ENCODE measurements at places on chromosomes 11 and 22.

DNA sequence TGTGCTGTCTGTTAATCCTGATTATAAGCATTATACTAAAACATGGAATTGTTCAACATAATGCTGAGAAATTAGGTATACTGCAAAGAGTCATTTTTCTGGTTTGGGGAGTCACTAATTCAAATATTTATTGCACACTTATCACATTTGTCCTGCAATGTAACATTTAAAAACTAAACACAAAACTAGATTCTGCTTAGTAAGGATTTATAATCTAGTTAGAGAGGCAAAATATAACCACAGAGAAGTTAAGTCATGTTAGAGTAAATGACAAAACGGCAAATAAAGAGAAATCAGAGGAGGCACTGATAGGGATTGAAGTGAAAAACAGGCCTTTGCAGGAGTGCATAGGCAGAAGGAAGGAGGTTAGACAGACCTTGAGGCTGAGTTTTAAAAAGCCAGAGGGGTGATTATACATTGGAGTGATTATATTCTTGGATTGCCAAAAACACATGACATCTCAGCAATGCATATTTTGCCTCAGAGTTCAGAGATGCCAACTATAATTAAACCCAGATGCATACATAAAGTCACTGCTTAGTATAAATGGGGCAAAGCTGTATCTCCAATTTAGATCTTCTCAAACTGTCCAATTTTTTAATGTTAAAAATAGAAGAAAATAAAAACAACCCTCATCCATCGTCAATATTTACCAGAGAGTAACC is 49.7 kb downstream of the CCDC34 start:
- no peak for DNase-seq

GRCh38 chr11:12503039-12503484 is 125.7 kb downstream of the PARVA start:
- DNase-seq, result no peak

DNA sequence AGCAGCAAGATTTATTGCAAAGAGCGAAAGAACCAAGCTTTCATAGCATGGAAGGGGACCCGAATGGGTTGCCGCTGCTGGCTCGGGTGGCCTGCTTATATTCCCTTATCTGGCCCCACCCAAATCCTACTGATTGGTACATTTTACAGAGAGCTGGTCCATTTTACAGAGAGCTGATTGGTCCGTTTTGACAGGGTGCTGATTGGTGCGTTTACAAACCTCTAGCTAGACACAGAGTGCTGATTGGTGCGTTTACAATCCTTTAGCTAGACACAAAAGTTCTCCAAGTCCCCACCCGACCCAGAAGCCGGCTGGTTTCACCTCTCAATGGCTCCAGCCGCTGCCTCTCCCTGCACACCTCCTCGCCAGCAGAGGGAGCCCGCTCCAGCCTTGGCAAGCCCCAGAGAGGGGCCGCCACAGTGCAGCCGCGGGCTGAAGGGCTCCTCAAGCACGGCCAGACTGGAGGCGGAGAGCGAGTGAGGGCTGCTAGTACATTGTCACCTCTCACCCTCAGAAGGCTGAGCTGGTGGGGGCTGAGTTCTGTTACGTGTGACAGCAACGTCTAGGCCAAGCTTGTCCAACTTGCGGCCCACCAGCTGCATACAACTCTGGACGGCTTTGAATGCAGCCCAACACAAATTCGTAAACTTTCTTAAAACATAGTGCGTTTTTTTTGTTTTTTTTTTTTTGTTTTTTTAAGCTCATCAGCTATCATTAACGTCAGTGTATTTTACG is 8.7 kb downstream of the PTH start:
- DNase-seq, result no peak

DNA sequence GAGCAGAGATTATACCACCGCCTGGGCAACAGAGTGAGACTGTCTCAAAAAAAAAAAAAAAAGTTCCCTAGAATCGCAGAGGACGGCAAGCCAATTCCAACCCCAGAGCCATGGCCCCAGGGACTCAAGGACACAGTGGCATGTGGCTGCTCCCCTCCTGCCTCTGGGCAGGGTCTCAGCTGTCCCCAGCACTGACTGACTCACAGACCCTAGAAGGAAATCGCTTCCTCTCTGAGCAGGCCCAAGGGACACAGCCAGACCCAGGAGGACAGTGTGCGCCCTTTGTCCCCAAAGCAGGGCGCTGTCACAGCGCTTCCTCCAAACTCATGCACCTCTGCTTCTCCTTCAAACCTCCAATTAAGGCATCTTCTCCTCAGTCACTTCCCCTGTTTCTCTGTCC is 2.3 kb downstream of the PACSIN3 start:
- no peak for DNase-seq

GRCh38 chr11:83158357-83158786 is 1.4 kb downstream of the PCF11 start:
- no peak for DNase-seq

All from stimulated activated CD8-positive, alpha-beta memory T cell treated with anti-CD3 and anti-CD28 coated beads, Interleukin-4, amount 100 ng/mL, for 1 hour (primary cell).